ENCODE measurements at places on chromosomes 12 and 14.

DNA sequence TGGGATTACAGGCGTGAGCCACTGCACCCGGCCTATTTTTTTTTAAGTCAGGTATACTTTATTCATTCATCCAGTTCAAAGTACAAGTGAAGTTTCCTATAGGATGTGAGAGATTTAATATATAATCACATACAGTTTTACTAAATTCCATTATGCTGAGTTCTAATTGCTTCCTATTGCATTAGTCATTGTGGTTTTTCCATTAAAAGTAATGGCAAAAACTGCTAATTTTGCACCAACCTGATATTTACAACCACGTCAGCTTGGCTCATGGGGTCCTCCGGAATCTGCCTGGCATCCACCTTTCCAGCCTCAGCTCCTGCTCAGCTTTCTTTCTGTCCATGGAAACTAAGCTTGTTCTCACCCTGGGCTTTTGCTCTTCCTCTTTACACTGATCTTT, 67.0 kb upstream of the CSRP2 start:
- DNase-seq: no peak

- DNase-seq: no peak
These were observed 20.9 kb downstream of the HIP1R start for GRCh38 chr12:122855928-122856831.

DNA sequence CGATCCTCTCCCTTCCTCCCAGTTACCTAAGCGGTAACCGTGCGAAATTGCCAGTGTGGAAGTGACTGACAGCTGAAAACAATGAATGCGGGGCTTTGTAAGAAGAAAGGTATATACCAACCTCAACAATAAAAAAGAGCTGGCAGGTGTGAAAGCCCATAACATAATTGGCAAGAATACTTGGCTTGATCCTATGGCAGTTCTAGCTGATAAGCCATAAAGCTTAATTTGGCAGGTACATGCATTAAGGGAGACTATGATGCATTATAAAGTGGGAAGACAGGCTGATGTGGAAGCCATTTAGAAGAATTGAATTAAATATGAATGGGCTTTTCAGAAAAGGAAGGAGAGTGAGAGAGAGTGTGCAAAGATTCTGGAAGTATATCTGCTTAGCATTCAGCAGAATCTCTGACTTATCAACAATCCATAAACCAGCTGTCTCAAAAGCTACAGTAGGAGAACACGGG, 71.3 kb downstream of the CRACR2A start:
- no peak for DNase-seq

DNA sequence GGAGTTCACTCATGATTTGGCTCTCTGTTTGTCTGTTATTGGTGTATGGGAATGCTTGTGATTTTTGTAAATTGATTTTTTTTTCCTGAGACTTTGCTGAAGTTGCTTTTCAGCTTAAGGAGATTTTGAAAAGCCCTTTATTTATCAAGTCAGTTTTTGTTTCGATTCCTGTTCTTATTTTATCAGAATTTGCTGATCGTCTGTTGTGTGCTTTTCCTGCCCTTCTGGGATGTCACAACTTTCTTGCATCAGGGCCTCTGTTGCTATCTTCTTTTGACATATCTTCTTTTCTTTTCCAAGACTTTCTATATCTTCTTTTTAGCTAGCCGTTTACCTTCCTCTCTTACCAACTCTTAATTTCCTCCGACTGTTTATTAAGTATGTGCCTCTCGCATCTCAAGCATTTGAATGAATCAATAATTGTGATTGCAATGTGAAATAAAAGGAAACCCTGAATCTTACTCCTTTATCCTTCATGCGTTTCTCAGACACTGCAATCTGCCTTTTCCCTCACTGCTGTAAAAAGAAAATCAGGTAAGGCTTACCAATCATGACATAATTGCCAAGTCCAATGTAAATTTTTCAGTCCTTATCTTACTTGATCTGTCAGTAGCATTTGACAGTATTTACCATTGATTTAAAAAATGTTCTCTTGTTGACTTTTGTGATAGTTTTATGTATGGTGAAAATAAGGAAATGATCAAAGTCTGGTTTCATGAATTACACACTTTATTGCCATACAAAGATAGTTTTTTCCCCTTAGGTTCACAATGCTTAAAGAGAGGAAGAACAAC, 53.0 kb downstream of the ETNK1 start:
- no peak for DNase-seq

- no peak for DNase-seq
These were observed 7.7 kb downstream of the KCNA5 start for GRCh38 chr12:5051334-5051733.

DNA sequence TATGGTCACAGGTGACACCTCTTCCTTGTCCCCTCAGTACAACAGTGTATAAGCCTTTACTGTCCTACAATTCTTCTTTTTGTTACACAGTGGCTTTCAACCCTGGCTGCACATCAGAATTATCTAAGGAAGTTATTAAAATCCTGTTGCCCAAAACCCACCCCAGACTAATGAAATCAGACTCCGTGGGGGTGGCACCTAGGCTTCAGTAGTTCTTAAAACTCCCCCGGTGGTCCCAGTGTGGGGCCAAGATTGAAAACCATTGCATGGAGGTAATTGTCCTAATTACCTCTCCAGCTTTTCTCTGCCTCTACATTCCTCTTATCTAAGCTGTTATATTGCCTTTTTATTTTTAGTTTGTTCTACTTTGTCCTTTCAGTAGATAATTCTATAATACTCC, 172.8 kb downstream of the DAD1 start:
- no peak for DNase-seq
